ENCODE measurements at places on chromosomes 11 and 22.

DNA sequence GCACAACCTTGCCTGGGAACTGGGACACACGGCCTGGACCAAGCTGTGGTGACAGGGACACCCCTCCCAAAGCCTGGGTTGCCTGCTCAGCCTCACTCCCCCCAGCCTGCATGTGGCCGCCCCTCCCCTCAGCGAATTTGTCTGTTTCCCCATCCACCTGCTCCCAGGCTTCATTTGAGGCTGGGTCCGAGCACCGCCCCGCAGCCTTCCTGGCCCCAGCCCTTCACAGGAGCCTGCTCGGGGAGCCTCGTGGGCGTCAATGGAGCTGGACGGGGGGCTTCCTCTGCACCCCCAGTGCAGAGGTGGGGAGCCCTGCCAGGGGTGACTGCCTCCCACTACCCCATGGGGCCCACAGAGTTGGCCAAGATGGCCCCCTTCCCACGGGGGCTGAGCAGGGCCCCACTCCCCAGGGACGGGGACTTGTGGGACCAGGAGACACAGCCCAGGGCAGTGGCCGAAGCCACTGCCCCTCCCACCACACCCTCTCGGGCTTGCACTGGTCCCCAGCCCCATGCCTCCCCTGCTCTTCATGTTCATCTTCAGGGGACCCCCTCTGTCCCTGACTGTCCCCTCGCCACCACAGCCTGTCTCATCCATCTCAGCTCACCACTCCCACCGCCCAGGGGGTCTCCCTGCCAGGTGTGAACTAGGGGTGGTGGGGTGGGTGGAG is 91.7 kb downstream of the WNT7B start:
- DNase-seq = no peak

- DNase-seq = no peak
These were observed 268.0 kb upstream of the ANO3 start for GRCh38 chr11:26063915-26064314.

GRCh38 chr11:10893714-10894151 is 35.9 kb upstream of the ZBED5 start:
- DNase-seq = peak; percentile 17

- peak; percentile 78 for DNase-seq
These were observed 12.0 kb downstream of the TNNT3 start for GRCh38 chr11:1931341-1932104.

GRCh38 chr11:10584071-10584501 is 15.6 kb upstream of the LYVE1 start:
- no peak for DNase-seq

DNA sequence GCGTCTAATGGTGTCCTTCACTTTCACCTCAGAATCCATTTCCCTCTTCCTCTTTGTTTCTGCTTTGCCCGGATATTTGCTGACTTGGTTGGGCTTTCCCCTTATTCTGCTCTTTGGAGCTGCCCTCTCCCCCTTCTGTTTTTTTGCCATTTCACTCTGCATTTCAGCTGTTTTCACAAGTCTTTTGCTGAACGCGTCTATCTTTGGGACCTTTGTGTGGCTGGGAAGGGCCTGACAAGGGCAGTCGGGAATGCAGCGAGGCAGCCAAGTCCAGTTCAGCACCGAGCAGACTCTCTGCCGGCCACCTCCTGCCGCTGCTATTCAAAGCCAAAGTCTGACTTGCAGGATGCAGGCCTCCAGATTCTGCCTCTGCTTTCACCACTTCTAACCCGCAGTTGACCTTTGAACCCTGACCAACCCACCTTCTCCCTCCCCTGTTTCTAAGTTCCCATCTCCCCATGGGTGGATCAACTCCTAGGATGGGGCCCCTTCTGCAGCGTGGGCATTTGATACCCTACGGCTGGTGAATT is 38.2 kb downstream of the FEZ1 start:
- DNase-seq = peak; percentile 69

GRCh38 chr11:68928136-68928880 is 24.6 kb downstream of the IGHMBP2 start:
- no peak for DNase-seq

GRCh38 chr11:27646051-27646818 is 54.0 kb downstream of the BDNF start:
- DNase-seq = no peak

GRCh38 chr11:122045181-122045586 is 70.8 kb downstream of the BLID start:
- DNase-seq = peak; percentile 93

DNA sequence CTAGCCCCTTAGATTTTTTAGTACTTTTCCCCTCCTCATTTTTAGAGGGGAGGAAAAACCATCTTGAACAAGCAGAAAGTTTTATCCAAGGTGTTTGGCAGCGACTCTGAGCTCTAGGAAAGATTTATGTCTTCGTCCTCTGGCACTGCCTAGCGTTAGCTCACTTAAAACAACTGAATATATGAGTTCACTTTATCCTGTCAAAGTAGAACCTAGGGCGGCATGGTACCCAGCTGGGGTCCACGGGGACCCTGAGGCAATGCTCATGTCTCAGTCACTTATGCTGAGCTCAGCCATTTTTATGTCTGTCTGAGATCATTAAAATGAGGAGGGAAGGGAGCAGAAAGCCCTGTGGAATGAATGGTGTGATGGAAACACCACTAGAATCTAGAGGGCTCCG is 14.2 kb upstream of the VSIG10L2 start:
- DNase-seq = no peak

DNA sequence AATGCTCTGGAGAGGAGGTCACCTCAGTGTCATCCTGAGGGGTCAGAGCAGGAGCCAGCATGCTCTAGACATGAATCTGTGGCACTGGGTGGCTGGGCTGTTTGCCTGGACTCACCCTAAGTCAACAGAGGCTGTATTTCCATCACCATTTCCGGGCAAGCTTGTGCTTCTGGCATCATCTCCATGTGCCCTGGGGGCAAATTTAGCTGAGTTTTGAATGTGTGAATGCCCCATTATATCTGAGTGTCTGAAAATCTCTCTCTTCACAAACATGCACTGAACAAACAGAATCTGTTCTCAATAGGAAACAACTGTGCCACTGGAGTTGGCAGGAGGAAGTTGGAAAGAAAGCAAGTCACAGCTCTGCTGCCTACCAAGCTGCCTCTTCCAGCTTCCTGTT is 356.2 kb downstream of the GRM5 start:
- no peak for DNase-seq

DNA sequence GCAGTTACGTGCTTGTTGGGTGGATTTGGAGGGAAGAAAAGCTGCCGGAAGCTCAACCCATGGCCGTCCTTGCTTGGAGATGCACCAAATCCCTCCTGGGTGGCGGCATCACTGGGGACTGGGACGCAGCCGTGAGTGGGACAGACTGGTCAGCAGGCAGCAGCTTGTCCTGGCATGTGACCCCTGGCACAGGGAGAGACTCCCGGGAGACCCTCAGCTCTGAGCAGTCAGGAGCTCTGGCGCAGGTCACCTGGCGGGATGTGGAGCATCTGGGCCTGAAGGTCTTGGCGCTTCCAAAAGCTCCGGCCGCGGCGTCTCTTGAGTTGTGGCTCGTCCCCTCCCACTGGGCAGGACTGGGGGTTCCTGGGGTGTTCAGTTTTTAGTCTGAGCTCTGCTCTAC is 26.3 kb downstream of the PTDSS2 start:
- DNase-seq = no peak

- no peak for DNase-seq
These were observed 45.3 kb upstream of the CD82 start for GRCh38 chr11:44519989-44520737.

DNA sequence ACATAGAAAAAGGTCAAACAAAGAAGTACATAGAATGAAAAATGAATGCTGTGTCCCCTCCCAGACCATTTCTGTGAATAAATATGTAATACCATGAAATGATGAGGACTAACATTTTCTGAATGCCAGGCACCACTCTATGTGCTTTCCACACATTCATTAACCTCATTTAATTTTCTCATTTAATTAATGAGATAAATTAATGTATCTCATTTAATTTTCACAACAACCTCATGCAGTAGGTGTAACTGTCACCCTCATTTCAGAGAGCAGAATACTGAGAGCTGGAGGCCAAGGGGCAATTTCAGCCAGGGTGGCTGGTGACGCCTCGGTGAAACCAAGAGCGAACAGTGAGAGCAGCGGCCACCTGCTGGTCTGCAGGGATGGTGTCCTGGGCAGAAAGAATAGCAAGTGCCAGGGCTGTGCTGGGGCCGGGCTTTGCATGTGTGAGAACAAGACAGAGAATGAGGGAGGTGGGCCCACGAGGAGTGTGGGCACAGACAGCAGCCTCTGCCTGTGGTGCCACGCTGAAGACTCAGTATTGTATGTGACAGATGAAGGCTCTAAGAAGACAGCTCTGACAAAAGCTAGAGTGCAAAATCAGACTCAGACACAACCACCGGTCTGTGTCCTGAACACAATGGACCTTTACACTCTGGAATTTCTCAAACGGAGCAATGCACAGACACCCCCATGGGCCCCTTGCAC is 1.8 kb upstream of the SERPIND1 start:
- no peak for DNase-seq

DNA sequence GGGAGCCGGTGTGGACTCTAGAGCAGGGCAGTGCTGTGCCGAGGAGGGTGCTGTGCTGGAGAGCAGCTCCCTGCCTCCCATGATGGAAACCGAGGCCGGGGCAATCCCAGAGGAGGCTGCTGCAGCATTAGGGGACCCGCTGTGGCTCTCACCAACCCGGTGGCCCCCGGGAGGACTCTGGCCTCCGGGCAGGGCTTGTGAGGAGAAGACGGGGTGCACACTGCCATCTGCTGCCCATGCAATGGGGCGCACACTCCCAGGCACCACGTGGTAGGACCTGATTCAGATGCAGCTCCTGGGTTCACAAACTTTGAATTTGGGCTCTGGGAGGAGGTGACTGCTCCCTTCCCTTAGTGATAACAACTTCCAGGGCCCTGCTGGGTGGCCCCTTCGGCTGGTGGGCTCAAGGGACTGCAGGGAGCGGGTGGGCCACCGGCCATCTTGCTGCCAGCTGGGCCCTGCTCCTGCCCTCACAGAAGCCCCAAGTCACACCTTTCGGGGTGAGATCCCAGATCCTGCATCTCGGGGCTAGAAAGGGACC is 93.8 kb upstream of the FGF3 start:
- no peak for DNase-seq

- DNase-seq = peak; percentile 23
These were observed 11.2 kb upstream of the IGLL1 start for GRCh38 chr22:23591201-23591791.

GRCh38 chr11:14366936-14367335 is 8.0 kb upstream of the RRAS2 start:
- DNase-seq = no peak

DNA sequence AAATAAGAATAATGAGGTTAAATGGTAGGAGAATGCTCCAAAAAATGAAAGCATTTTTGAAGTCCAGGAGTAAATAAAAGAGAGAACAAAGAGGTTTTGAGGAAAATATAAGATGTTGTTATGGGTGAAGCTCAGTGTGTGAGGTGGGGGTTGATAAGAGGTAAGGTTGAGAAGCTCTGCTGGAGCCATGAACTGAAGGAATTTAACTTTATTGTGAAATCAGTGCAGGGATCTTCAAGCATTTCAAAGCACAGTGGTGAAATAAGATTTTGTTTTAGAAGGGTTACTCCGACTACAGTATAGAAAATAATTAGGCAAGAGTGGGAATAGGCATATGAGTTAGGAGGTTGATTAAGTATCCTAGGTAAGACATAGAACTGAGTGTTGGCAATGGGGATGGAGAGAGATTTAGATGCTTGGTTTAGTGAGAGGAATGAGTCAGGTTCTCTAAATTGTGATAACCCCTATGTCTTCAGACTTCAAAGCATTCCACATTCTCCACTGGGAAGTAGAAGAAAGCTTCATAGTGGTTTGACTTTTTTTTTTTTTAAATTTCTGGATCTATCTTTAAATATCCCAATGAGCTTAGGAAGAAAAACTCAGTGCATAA is 403.2 kb downstream of the AASDHPPT start:
- peak; percentile 82 for DNase-seq

DNA sequence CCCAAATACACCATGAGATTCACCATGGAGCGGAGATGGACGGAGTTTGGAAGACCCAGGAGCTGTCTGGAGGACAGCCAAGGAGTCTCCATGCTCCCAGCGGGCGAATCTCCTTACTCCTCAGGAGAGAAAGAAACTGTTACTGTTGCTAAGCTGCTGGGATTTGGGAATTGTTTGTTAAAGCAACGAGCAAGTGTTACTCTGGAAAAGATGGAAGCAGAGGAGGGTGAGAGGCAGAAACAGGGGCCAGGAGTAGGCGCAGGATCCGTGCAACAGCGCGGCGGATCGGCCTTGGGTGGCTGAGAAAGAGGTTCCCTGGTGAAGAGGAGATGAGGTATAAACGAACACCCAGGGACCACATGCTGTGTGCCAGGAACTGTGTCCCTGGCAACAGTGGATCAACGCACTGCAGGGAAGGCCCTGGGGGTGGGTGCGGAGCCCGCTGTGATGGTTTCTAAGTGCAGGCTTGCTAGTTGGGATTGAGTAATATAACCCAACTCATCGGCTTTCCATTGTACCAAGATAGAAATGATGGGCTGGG is 1436.4 kb downstream of the BRD1 start:
- DNase-seq = no peak

- no peak for DNase-seq
These were observed 5.1 kb downstream of the SSTR3 start for GRCh38 chr22:37206841-37207821.

DNA sequence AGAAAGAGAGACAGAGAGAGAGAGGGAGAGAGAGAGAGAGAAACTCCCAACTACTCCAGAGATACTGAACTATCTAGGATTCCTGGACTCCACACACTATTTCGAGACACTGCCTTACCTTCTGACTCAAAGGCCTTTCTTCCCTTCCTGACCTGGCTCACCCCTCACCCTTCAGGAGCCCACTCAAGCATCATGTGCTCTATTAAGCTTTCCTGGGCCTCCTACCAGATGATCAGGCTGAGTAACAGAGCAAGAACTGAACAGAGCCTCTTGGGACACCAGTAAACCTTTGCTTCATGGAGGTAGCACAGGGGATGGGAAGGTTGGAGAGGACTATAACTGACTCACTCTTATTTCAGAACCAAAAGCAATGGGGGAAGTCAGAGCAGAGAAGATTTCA is 31.4 kb downstream of the PLEKHA7 start:
- DNase-seq = no peak

DNA sequence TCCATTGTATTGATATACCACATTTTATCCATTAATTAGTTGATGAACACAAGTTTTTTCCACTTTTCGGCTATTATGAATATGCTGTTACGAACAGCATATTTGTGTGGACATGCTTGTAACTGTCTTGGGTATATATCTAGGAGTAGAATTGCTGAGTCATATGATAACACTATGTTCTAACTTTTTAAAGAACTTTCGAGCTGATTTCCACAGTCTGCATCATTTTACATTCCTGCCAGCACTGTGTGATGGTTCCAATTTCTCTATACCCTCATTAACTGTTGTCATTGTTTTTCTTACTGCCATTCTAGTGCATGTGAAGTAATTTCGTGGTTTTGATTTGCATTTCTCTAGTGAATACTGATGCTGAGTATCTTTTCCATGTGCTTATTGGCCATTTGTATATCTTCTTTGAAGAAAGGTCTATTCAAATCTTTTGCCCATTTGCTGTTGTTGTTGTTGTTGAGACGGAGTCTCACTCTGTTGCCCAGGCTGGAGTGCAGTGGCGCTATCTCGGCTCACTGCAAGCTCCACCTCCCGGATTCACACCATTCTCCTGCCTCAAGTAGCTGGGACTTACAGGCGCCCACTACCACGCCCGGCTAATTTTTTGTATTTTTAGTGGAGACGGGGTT is 7.4 kb upstream of the RCE1 start:
- DNase-seq = peak; percentile 47

GRCh38 chr11:14212986-14213385 is 146.0 kb downstream of the RRAS2 start:
- DNase-seq = no peak

Measured in fibroblast of upper back skin (primary cell).